ENCODE measurements at places on chromosomes 7 and 10.

GRCh38 chr7:37683246-37684120, at the start of gene GPR141:
GPR141 (plus strand) TSS chr7:37683766; CDS start chr7:37740394, 56,628 bp downstream.
- DNase-seq: no peak

DNA sequence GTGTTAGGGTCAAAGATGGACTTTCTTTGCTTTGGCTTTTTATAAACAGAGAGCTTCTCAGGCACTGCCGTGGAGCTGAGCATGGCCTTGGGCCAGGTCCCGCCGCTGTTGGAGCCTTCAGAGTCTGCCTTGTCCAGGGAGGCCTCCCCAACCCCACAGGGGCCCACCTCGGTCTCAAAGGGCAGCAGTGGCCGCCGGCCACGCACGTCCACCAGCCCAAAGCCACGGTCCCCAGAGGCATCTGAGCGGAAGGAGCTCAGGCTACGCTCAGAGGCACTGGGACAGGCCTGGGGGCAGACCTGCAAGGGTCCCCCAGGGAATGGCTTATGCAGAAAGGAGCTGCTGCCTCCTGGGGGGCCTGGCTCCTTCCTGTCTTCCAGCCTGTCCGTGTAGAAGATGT, 105.0 kb downstream of the DLG5 start:
- DNase-seq: no peak

DNA sequence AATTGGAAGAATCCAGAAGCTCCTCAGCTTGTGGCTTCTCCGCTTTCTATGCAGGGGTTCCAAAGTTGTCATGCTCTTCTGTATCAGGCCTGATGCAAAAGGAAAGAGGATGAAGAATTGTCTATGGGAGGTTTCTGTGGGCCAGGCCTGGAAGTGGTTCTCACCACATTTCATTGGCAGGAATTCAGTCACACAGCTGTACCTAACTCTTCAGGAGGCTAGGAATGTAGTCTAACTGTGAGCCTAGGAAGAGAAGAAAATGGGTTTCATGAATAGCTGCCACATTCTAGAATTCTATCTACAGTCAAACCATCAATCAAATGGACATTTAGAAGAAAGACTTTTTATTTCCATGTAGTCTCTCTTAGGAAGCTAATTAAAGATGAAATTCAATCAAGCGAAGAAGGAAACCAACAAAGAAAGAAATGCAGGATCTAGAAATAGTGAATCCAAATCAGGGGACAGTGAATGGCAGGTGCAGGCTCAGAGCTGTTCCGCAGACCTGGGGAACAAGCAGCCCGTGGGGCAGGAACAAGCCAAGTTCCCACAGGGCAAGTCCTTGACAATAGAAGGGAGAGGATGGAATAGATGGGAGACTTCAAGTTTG, 25.4 kb upstream of the USP6NL start:
- DNase-seq: no peak

DNA sequence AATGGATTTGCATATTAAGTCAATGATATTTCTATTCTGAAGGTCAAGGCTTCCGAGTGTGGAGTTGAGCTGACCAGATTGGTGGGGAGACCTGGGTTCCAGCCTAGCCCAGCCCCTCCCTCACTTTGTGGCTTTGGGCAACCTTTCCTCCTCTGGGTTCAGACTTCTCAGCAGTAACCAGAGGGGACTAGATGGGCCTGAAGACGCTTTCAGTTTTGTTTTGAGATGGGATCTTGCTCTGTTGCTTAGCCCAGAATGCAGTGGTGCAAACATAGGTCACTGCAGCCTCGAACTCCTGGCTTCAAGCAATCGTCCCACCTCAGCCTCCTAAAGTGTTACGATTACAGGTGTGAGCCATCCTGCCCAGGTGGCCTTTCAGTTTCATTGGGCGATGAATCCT, 68.1 kb upstream of the LEP start:
- DNase-seq: no peak

GRCh38 chr10:27658788-27659187, 86.8 kb downstream of the MKX start:
- DNase-seq: no peak

GRCh38 chr10:44354771-44355170, 30.1 kb downstream of the CXCL12 start:
- no peak for DNase-seq

- DNase-seq: no peak
Observed at GRCh38 chr10:118342638-118343020, 505 bp upstream of the FAM204A start.

GRCh38 chr10:86585037-86585929, 63.7 kb upstream of the WAPL start:
- DNase-seq: peak; percentile 12

GRCh38 chr10:52780391-52781155, 8.0 kb upstream of the MBL2 start:
- no peak for DNase-seq

GRCh38 chr7:15719311-15719710, 32.8 kb upstream of the MEOX2 start:
- no peak for DNase-seq

GRCh38 chr10:82318534-82318933, 443.5 kb downstream of the NRG3 start:
- no peak for DNase-seq

DNA sequence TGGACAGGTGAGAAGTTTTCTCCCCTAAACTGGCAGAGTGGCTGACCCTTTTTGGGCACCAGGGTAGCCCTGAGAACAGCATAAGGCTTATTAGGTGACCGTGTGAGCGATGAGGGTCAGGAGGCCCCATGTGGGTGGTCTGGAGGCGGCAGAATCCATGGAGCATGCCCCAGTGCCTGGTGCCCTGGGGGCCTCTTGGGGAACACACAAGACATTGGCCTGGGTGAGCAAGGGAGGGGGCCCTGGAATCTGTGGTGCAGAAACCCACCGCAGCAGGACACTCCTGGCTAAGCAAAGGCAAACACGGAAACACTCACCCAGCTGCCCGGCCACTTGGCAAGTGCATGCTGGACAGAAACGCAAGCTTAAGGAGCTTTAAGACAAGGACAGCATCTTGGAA, 29.5 kb downstream of the YKT6 start:
- DNase-seq: no peak

- no peak for DNase-seq
Observed at GRCh38 chr7:37714606-37715005, 31.0 kb downstream of the GPR141 start.

GRCh38 chr10:95394161-95394880, 103.5 kb upstream of the PDLIM1 start:
- DNase-seq: no peak

- DNase-seq: no peak
Observed at GRCh38 chr7:142409471-142409870, 151.6 kb upstream of the PRSS58 start.

GRCh38 chr7:2736411-2736914, 48.5 kb downstream of the AMZ1 start:
- no peak for DNase-seq

DNA sequence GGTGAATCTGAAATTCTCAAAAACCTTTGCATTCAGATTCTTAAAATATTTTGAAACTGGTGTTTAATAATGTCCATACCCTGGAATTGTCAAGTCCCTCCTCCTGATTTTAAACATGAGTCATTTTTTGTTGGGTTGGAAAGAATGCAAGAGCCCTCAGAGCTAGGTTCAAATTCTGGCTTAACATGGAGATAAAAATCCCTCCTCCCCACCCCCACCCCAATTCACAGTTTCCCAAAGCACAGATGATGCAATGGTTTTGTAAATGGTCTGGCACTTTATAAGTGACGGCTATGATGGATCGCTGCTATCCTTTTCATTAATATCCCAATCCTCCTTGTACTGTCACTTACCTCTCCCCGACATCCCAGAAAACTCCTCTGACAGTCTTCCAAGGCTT, 332.8 kb downstream of the PLXNA4 start:
- no peak for DNase-seq

DNA sequence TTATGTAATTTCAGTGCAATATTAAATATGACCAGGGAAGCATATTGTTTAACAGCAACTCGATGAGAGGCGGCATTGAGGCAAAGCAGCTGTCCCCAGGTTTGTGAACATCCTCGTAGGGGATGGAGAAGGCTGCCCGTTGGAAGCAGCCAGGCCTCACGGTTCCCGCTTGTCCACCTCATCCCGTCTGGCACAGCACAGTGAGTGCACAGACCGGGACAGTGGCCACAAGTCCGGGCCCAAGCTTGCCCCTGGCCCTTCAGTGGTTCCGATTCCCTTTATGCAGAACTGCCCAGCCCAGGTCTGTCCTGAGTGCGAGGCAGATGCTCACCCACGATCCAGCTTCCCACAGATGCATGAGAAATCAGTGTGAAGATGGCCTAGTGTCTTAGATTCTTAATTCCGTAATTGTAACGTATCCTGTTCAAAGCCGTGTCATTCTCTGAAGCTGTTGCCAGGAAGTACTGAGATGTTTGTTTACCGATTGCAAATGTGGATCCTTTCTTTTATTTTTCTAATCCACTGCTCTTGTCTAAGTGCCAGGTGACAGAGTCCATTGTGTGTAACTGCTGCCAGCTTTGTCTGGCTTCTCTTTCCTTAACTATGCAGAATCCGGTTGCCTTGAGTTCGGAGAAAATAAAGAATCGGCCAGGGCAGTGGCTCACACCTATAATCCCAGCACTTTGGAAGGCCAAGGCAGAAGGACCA, 35.5 kb downstream of the PFKP start:
- peak; percentile 92 for DNase-seq

- no peak for DNase-seq
Observed at GRCh38 chr7:1444925-1445322, 14.3 kb downstream of the MICALL2 start.

DNA sequence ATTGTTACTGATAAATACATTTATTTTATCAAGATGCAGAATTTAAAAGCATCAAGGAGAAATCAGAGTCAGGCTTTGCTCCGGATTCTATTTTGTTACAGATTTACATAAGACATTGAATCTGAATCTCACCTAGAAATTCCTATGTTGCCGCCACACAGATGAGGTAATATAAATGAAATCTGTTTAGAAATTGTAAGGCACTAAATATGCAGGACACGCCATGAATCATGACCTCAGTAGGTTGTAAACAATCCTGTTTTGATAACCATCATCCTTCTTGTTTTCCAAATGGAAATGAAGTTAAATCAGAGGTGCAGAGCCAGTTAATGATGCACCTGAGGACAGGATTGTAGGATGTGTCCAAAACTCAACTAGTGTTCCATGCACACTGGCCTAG, 778.0 kb downstream of the MAGI2 start:
- no peak for DNase-seq

DNA sequence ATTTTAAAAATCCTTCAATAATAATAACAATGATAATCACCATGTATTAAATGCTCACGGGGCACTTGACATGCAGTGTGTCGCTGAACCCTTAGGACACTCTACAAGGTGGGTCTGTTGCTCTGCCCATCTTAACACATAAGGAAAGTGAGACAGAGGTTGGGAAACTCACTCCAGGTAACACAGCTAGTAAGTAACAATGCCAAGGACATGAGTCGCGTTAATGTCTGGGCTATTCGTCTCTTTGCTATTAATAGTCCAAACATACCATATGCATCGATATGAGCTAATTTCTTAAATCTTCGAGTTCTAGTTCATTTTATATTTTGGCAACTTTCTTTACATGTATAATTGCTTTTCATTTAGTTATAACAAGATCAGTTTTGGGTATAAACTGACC, 79.5 kb downstream of the BEND7 start:
- DNase-seq: no peak

DNA sequence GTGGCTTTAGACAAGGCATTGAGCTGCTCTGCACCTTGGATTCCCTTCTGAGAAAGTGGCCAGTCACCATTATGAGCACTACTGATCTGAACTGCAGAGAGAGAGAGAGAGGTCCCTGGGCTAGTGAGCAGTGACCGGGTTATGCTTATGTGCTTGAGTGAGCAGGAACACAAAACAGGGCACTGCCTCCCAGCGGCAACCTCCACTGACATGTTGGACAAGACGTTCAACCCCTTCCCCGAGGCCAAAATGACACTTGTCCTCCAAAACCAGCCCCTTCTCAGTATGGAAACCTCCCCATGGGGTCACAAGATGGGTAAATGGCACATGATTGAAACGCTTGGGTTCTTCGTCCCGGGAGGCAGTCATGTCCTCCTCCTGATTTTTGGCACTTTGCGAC, 339.4 kb upstream of the ZMIZ1 start:
- DNase-seq: no peak

GRCh38 chr10:70440296-70441160, 953 bp downstream of the NODAL start:
- no peak for DNase-seq

GRCh38 chr10:132447446-132448247, 50.6 kb downstream of the PWWP2B start:
- DNase-seq: no peak
